ENCODE measurements at places on chromosomes 16 and 17.

DNA sequence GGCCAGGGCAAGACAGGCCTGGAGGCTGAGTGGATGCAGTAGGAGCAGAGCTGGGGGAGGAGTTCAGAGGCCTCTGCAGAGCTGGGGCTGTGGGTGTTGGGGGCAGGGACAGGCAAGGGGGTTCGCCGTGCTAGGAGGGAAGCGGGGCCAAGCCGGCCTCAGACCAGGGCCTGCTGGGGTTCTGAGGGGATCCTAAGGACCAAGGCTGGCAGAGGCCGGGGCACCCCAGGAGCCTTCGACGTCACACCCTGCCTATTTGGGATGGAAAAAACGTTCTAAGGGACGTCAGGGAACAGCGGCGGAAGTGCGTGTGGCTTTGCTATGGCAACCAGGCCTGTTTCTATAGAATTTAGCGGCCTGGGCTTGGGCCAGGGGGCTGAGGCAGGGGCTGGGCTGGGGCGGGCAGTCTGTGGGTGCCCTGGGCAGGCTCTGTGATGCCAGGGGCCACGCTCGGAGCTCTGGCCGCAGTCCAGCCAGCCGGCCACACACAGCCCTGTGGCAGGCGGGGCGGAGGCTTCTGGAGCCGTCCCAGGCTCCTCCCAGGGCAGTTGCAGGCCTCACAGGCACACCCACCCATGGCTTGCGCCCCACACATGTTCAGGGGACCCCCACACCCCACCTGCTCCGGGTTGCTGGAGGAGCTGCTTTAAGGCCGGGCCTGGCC lies 3.7 kb downstream of the TRAF7 start:
- DNase-seq, result no peak

DNA sequence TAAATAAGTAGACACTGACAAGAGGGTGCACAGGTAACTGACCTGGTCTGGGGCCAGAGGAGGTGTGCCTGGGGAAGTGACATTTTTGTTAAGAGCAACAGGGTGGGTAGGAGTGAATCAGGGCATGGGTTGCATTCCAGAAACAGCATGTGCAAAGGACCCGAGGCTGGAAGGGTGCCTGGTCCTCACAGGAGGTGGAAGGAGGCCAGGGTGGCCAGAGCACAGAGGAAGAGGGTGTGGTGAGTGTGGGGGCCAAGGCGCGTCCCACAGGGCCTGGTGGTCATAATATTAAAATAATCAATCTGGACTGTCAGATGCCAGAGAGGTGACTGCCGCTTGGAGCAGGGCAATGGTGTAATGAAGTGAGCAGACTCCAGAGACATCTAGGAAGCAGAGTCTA lies 14.3 kb downstream of the ARHGAP23 start:
- no peak for DNase-seq

DNA sequence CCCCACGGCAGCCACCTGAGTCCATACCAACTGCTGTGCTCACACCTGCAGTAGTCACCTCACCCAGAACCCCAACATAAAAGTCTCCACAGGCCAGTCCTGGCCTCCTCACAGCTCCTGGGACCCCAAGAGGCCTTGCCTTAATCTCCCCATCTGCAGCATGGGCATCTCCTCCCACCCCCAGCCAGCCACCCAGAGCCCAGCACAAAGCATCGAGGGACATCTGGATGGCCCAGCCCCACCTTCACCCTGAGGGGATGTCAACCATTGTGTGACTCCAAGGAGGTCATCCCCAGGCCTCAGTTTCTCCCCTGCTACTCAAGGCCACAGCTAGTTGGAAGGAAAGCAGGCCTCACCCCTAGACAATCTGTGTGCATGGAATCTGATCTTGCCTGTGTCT lies 1775.3 kb downstream of the TP53TG3F start:
- no peak for DNase-seq

- DNase-seq, result no peak
Observed at GRCh38 chr16:333406-334094, 19.0 kb downstream of the AXIN1 start.

- DNase-seq, result no peak
Observed at GRCh38 chr17:1571341-1571704, 8.7 kb upstream of the PITPNA start.

DNA sequence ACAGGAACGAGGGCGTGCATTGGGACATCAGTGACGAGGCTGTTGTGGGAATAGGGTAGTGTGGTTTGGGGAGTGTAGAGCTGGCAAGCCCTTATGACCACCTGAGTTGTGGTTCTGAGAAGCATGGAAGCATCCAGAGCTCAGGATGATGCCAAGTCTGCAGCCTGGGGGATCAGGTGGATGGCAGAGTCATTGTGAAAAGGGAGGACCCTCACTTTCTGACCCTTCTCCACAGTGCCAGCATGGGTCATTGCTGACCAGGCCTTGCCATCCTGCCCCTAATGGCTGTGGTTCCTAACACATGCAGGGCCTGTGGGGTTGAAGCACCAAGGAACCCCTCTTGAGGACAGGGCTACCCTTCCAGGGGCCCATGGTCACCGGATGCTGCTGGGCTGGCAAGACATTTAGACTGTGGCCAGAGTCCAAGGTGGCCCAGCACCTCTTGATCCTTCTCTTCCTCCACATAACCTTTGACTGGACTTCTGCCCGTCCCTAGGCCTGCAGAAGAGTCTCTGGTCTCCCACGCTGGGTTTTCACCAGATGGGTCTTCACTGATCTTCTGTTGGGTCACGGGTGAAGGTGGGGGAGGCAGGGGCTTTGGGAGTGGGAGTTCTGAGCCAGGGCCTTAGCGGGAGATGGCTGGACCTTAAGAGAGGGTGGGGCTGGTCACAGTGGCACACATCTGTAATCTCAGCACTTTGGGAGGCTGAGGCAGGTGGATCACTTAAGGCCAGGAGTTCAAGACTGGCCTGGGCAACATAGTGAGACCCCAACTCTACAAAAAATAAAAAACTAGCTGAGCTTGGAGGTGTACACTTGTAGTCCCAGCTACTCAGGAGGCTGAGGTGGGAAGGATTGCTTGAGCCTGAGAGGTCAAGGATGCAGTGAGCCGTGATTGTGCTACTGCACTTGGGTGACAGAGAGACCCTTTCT lies 2.0 kb upstream of the PLA2G15 start:
- no peak for DNase-seq

GRCh38 chr16:78889346-78889745 lies 711.2 kb downstream of the MAF start:
- no peak for DNase-seq

Data from activated T-cell treated with anti-CD3 and anti-CD28 coated beads for 24 hours (primary cell).